CD4-positive, CD25-positive, alpha-beta regulatory T cell (primary cell): ENCODE measurements at places on chromosomes 5 and 9. TPM values are rescaled to one million over a fixed set of nuclear protein-coding genes. Genes with fewer than 3 reads are reported as not detected.

Gene TEX48
- not detected for total RNA-seq

Gene SAXO1
- 0.30 TPM for total RNA-seq

Gene SPAAR
- total RNA-seq = not detected

Gene CERCAM
- total RNA-seq = 0.12 TPM

Gene FOXD4L4
- not detected for total RNA-seq

Gene DAPK1
- 3.5 TPM for total RNA-seq

Gene STPG3
- not detected for total RNA-seq

Gene SPATA31A3
- total RNA-seq = not detected

GRCh38 chr5:148806520-148806931, 19.9 kb upstream of the ADRB2 start:
- DNase-seq = no peak

- DNase-seq = peak; percentile 72
These were observed 23.4 kb downstream of the LCP2 start for GRCh38 chr5:170273968-170274710.

- no peak for DNase-seq
These were observed 205.1 kb upstream of the EFNA5 start for GRCh38 chr5:107875833-107876232.

DNA sequence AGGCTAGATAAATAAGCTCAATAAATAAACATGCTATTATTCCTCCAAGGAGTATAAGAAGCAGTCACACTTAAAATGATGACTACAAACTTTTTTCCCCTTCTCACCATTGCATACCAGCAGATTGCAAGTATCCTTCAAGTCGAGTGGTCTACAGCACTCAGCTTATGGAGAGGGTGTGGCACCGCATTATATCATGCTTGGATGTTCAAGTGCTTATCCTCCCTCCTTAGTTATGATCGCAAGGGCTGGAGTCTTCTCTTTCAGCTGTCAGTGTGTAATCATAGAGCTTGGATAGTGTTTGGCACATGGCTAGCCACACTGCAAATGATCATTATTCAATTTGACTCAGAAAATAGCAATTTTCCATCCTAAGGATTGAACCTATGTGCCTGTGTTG, 124.0 kb downstream of the CARTPT start:
- no peak for DNase-seq

- DNase-seq = peak; percentile 69
These were observed 5.9 kb downstream of the ABCA2 start for GRCh38 chr9:137021979-137022661.

DNA sequence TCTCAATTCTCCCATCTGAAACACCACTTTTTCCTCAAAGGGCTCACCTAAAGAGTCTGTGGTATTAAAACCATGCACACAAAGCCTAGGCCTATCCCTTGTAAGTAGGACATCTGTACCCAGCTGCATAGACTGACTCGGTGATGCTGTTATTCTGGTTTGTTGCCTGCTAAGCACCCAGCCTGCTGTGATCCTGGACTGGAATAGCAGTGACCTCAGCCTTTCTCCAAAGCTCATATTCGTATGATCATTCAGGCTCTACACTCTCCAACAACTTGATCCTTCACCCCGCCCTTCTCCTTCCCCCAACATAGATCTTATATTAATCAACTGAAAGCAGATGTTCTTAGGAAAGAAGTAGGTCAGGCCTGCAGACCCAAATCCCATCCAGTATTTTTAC, 81.4 kb upstream of the WWC1 start:
- DNase-seq = no peak

DNA sequence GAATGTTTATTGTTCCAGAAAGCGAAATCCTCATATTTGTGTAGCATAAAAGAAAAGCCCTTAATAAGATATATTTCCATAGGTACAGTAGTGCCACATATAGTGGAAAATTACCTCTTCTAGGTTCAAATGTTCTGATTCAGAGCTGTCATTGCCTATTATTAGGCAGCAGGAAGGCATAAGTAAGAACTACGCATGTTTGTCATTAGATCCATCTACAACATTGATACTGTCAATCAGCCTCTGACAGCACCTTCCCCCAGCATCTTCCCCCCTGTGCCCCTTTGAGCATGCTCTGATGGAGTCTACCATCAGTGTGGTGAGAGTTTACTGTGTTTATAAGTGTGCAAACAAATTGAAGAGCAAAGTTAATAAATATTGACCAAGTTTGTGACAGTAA, 816.1 kb downstream of the TLE4 start:
- no peak for DNase-seq

- DNase-seq = no peak
These were observed 43.9 kb downstream of the PDCD1LG2 start for GRCh38 chr9:5554254-5554653.

GRCh38 chr5:102975457-102976182, 144.3 kb downstream of the GIN1 start:
- no peak for DNase-seq

- no peak for DNase-seq
These were observed 13.4 kb downstream of the ABLIM3 start for GRCh38 chr5:149154650-149155049.

DNA sequence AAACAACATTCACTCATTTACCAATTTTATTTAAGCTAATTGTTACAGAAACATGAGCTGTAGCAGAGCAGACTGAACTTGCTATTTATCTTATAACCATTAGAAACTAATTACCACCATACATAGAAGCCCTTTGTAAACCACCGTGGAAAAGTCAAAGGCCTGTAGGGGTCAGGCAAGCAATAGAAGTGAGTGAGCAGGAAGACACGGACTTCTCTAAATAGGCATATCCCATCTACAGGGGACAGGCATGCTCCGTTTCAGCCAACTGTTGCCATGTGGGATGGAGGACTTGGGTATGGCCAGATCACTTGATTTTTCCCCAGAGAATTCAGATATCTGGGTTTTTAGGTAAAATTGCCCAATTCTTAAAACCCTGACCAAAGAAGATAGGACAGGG, 44.8 kb downstream of the PRRC1 start:
- DNase-seq = no peak

DNA sequence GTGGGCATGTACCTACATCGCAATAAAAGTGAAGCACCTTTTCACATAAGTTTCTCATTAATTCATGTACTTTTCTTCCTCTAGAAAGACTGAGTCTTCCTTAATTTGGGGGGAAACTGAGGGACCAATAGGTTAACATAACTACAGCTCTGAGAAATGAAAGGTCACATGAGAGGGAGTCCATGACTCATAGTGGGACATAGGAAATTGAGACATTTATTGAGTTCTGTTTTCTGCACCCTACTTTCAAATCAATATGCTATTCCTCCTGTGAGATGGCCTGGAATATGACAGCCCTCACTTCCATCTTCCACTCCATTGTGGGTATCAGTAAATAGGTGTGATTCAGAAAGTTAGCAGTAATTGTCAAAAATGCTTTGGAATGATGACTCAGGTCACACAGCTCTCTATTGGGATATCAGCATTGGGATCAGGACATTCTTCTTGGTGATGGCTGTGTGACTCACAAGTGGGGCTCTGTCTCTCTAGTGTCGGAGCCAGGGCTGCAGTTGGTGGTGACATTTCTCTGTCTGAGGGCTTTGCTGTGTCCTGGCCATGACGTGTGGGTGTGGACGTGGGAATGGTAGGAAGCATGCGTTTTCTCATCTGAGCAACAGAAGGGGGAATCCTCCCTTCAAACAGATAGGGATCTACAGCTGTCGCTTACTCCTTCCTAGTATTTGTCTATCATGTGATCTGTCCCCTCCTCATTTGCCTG, 125.0 kb downstream of the TRIO start:
- DNase-seq = no peak

DNA sequence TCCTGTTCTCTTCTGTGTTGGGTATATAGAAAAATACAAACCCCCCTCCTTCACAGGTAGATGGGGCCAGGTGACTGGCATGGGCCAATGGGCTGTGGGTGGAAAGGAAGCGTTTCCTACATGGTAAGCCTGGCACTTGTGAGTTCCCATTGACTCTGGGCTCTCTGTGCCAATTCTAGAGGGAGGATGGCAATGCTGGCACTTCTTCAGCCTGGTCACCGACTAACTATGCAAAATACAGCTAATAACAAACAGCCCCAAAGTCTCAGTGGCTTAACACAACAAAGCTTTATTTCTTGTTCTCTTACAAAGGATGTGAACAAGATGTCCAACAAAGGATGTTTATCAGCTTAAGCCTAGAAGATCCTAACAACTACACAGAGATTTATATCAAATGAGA, 258.1 kb downstream of the SYK start:
- DNase-seq = no peak

DNA sequence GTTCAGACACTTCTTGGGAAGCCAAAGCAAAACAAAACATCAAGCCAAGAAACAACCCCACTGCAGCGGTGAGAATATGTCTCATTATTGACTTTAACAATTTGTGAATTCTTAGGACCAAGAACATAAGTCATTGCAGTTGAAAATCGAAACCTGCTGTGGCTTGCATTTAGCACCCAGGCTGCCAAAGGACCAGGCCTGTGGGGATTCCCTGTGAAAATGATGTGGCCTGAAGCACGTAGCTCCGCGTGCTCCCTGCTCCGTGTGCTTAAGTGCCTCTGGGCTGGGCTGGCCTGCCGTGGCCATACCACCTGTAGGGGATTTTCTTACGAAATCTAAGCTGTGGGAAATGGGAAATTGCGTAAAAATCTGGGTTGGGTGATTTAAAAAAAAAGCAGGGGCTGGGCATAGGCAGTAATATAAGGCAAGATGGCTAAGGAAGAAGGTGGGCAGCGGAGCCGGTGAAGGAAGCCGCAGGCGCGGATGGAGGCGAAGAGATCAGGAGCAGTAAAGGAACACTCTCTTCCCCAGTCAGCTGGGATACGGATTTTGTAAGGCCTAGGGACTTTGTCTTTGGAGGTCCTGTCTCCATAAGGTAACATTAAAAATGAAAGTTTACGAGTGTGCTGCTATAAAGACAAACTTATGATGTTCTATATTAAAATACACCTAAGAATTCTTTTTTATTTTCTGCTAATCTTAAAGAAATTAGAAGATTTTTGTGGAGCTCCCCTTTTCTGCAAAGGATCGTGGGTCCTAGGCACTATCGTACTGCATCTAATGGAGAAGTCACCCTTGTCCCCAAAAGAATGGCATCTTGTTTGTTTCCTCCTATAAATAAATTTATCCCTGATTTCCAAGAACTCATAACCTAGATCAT, 189.6 kb upstream of the SEMA6A start:
- no peak for DNase-seq

DNA sequence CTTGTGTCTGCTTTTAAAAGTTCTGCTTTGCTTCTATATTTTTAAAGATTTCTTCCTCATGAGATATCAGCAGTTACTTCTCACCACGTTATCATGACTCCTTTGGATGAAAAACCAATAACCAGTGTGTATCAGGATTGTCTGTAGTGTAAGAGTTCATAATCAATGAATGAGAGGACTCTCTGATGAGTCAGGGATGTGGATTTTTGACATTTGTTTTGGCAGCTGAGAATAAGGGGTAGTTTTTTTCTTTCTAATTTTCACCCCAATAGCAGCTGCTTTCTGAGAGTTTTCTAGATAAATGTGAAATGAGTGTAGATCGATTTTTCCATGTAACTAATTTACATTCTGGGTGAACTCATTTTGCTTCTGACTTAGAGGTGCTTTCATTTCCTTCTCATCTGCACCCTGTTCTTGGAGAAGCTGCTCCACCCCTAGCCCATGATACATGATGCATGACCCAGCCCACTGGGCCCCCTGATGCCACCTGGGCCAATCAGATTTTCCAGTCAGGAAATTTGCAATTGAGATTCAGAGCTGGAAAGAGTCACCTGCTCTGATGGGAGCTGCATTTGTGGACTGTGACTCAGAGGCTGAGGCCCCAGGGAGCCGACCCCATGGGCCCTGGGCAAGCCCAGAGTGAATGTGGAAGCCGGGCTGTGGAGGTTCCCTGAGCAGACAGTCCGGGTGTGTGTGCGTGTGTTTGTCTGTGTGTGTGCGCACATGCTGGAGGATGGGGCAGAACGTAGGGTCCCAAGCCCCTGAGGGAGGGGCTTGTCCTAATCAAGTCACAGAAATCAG, 159.3 kb downstream of the RGS3 start:
- no peak for DNase-seq

DNA sequence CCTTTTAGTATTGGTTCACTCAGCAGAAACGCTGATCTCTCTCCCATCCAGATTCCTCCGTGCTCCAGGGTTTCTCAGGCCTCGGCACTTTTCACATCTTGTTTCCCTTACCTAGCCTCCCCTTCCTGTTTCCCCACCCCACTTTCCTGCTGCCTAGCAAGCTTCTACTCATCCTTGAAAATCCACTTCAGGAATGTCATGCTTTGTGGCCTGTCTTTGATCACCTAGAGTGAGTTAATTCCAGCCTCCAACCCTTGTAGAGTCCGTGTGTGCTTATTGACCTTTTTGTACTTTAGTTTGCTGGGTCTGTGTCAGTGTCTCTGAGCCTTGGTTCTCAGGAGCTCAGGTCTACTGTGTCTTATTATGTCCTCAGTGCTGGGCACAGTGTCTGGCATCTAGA, 116.6 kb downstream of the AOPEP start:
- no peak for DNase-seq

DNA sequence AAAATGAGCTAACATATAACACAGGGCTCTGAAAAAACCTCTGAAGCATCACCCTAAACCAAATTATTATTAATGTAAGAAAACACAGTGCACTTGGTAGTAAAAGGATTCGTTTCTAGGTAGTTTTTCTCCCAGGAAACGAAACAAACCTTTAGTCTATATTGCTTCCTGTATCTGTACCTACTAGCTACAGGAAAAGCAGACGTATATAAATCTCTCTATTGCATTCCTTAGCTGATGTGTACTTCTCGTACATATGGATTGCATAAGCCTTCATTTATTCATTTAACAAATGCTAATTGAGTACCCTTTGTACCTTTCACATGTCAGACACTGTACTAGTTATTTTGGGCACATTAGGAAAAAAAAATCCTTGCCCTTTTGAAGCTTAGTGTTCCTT, 85.0 kb upstream of the RASA1 start:
- DNase-seq = peak; percentile 33
